NCI-H526 (cell line): ENCODE measurements at places on chromosomes 16 and 17.

DNA sequence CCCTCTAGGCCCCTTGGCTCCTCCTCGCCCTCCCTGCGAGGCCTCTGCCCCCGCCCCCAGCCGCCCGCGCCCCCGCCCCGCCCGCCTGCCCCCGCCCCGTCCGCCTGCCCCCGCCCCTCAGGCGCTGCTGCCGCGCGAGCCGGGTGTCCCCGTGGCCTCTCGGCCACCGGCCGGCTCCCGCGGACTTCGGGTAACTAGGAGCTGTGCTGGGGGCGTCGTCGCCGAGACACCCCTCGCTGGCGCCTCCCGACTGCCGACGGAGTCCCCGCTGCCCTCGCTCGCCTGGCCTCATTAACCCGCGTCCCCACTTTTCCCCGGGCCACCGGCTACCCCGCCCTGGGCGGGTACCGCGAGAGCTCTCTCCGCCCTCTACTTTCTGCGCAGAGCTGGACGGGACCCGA, at the start of gene TLCD1:
TSS of gene TLCD1 (minus strand) at position 8 of the 401 bp plus-strand sequence. CDS start 136 bp downstream, outside the sequence.
- DNase-seq = peak; percentile 82

- DNase-seq = no peak
These were observed 21.8 kb upstream of the ANKFN1 start for GRCh38 chr17:56131431-56131830.

DNA sequence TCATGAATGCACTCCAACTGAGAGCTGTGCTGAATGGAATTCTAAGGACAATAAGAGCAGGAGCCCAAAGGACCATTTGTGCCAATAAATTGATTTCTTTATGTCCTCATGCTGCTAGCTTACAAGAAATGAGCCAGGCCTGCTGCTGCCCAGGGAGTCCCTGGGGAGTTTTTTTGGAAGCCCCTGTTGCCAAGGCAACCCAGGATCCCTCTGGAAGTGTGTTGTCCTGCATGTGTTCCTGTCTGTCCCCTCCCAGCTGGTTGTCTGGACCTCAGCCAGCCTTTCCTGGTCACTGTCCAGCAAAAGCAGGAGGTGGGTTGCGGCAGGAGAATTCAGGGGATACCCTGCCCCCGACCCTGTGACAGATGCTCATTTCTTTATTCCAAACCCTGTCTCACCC, 51.0 kb upstream of the GPRC5B start:
- DNase-seq = no peak

GRCh38 chr17:559551-560431, 154.8 kb downstream of the VPS53 start:
- DNase-seq = no peak

DNA sequence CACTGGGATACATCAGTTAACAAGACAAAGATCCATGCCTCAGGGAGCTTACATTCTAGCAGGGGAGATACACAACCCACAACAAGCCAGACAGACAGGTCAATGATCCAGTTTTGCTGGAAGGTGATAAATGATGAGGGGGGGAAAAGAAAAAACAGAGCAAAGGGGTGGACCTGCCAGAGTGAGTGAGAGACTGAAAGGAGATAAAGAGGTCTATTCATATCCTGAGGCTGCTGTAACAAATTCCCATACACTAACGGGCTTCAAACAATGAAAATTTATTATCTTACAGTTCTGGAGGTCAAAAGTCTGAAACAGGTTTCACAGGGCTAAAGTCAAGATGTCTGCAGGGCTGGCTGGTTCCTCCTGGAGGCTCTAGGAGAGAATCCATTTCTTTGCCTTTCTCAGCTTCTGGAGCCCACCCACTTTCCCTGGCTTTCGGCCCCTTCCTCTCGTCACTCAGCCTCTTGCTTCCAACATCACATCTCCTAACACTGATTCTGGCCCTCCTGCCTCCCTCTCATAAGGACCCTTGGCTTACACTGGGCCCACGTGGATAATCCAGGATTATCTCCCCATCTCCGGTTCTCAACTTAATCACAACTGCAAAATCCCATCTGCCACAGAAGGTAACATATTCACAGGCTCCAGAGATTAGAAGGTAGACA, 81.5 kb downstream of the GAS7 start:
- DNase-seq = no peak

DNA sequence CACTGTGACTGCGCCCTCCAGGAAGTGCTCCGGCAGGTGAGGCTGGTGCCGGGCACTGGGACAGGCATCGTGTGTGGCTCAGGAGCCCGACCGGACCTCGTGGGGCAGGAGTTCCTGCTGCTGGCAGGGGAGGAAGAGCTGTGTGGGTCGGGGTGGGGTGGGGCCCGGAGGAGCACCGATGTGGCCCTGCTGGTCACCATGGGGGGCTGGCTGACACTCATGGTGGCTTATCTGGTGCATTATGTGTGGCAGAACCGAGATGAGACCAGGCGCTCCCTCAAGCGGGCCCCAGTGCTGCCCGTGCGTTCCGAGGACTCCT, 16.8 kb downstream of the LRRC3C start:
- DNase-seq = no peak

- no peak for DNase-seq
These were observed 15.0 kb downstream of the TRIM25 start for GRCh38 chr17:56898874-56899273.

DNA sequence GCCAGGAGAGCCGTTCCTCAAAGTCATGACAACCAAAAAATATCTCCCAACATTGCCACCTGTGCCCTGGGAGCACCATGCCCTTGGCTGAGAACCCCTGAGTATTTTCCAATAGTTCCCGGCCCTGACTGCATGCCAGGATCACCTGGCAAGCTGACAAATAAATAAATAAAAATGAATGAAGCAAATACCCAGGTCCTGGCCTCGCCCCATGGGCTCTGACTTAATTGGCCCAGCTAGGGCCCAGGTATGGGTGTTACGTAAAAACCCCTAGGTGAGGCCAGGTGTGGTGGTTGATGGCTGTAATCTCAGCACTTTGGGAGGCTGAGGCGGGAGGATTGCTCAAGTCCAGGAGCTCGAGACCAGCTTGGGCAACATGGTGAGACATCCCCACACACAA, 2.7 kb upstream of the C16orf74 start:
- no peak for DNase-seq

DNA sequence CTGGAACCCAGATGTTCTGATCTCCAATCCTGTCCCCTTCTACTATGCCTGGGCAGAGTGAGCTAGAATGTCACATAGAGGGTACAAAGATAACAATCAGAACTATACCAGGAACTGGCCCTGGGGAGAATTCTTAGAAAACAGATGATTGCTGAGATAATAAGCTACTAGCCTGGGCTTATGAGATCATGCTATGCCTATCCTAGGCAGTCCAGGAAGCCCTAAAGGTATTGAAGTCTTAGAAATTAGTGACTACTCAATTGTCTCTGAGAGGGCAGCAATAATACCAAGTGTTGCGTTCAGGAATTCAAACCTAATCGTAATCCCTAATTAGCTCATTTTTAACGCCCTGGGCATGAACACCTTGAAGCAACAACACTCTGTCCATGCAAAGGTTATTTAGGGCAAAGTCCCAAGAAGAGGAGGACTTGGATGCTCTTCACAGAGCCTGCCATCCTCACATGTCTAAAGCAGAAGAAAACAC, 77.1 kb downstream of the MMD start:
- no peak for DNase-seq

DNA sequence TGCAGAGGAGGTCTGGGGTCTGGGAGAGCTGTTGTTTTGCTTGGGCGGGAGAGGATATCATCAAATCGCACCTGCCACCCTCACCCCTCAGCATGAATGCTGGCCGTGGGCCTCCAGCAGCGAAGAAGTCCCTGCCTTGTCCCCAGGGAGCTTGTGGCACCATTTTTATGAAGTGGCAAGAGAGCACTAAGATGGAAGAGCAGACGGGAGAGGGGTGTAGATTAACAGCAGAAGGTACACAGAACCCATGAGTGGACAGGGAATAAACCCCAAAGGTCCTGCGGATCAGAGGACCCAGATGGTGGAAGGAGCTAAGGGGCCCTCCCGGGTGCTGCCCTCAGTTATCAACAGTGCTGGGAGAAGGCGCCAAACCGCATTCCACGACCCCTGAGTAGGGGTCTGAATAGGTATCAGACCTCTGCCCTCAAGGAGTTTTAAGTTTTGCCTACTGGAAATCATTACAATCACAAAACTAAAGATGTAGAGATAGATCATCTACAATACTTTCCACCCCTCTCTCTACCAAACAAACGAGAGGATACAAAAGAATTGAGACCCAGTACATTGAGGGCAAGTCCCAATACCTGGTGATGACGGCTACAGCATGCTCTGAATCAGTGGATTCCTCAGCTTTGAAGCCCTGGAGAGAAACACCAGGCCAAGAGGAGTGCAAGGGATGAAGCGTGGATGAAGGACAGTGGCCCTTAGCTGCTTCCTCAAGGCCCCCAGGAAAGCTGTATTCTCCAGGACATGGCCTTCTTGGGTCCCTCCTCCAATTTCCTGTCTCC, 60.2 kb downstream of the CCDC182 start:
- DNase-seq = no peak

- no peak for DNase-seq
These were observed 8.7 kb downstream of the MMP15 start for GRCh38 chr16:58034128-58034685.

DNA sequence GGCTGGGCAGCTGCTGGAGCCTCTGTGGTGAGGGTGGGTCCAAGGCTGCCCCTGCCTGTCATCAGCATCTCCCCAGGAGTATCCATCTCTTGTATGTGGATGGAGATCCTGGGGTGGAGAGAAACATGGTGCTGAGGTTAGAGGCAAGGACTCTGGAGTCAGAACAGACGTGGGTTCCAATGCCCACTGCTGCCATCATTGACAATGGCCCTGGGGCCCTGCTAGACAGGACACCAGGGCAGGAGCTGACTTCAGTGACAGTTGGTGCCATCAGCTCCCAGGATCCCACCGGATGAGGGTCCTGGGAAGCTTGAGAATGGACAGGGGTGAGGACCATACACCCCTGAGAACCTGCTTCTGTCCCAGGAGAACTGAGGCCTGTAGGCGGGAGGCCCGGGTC, 15.6 kb downstream of the MYLK3 start:
- DNase-seq = no peak

DNA sequence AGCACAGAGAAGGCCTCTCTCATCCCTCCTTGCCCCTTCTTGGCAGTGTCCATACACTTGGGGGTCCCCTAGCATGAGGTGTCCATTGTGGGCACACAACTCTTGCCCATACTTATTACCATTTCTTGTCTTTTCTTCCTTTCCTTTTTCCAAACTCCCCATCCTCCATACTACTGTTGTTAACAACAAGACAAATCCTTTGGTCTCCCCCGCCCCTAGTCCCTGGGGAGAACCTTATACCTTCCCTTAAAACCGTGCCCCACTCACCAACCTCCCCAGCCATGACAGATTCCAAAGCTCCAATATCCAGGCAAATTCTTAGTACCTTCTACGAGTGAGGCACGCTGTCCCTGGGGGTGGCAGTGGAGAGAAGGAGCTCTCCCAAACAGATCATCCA, 82.9 kb downstream of the GAS7 start:
- DNase-seq = no peak

- peak; percentile 57 for DNase-seq
These were observed 15.2 kb downstream of the MED24 start for GRCh38 chr17:40038882-40039513.

DNA sequence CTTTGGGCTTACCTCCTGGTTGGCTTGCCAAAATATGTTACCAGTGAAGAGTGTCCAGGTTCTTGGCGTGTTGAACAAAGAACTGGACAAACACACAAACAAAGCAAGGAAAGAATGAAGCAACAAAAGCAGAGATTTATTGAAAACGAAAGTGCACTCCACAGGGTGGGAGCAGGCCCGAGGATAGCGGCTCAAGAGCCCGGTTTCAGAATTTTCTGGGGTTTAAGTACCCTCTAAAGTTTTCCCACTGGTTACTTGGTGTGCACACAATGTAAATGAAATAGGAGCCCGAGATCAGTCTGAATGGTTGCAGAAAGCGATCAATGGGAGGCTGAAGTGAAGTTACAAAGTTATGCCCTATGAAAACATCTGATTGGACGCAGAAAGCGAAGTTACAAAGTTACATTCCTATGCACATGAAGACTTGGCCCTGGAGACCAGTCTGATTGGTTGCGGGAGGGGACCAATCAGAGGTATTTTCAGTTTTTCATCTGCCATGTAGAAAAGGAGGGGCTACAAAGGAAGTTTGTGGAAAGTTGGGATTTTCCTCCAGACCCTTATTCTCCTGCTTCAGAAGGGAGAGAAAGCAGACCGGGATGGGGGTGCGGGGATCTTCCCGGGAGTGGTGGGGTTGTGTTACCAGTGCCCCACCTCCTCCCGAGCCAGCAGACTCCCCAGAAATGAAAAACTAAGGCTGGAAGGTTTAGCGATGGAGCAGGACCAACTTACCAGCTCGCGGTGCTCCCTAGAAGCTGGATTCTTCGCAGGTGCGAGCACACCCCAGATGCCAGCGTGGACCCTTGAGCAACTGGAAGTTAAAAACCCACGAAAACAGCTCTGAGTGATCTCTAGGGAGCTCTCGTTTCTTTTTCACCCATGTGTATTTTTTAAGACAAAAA, at the start of gene SLFN12:
TSS of gene SLFN12 (minus strand) at position 325 of the 899 bp plus-strand sequence. CDS start 9,472 bp downstream, outside the sequence.
- no peak for DNase-seq

DNA sequence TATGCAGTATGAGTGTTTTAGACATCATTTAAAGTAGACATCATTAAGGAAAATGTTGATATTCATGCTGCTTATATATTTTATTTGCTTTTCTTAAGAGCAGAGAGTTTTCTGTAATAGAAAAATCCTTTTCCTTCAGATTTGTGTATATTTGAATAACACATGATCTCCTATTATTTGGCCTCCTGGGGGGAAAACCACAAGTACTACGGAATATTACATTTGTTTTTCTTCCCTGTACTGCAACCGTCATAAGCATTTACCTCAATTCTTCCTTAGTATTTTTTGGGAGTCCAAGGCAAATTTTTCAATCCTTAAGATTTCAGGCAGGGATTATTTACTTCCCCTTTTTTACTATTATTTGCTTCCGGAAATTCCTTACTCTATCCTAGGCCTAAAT, 6.0 kb downstream of the RSPRY1 start:
- no peak for DNase-seq

DNA sequence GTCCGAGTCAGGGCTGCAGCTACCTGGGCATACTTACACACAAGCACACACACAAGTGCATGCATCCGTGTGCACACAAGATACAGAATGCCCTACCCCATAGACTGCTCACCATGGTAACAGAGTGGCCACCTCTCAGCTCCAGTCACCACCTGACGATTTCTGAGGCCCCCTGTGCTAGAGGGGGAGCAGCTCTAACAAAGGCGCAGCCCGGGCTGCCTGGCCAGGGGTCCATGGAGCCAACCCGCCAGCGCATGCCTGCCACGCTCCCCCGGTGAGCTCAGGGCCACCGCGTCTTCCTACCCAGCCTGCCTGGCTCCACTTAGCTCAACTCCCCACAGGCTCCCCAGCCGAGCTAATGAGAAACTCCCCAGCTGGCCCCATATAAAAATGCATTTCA, 75.5 kb downstream of the ZNF423 start:
- no peak for DNase-seq

- DNase-seq = no peak
These were observed 100.0 kb upstream of the TNRC6C start for GRCh38 chr17:77858291-77859034.

- DNase-seq = peak; percentile 89
These were observed at the start of gene LRRC59 for GRCh38 chr17:50397111-50397918. Gene LRRC59 (minus strand): TSS chr17:50397523. CDS start chr17:50397317, 206 bp downstream.

- peak; percentile 80 for DNase-seq
These were observed 22.4 kb downstream of the C17orf75 start for GRCh38 chr17:32319548-32319905.

- DNase-seq = no peak
These were observed 10.7 kb downstream of the CLUAP1 start for GRCh38 chr16:3511286-3512180.
